Mucosa of descending colon (tissue), 3 donors: ENCODE measurements at places on chromosomes 4 and X. TPM values are rescaled to one million over a fixed set of nuclear protein-coding genes. Genes with fewer than 3 reads are reported as not detected.

Gene GAGE12E
- total RNA-seq: not detected

Gene ODAPH
- not detected for total RNA-seq

Gene FRG2
- total RNA-seq: not detected

Gene CCDC149
- total RNA-seq: 23.7 TPM

Gene GPR50
- not detected for total RNA-seq

Gene CTAG1B
- not detected for total RNA-seq

Gene ACE2
- 23.1 TPM for total RNA-seq

Gene UCHL1
- 11.1 TPM for total RNA-seq

Gene UGT2B7
- 6.0 TPM for total RNA-seq

Gene TLR7
- total RNA-seq: 0.72 TPM

Gene HSFX3
- not detected for total RNA-seq

Gene ZNF711
- total RNA-seq: 2.1 TPM

Gene DSPP
- not detected for total RNA-seq

Gene FAM149A
- 18.4 TPM for total RNA-seq

Gene SHROOM2
- total RNA-seq: 11.5 TPM

Gene NPY1R
- total RNA-seq: 2.8 TPM

Gene RRAGB
- total RNA-seq: 11.3 TPM

Gene CSAG2
- total RNA-seq: not detected

Gene CXCL9
- 0.75 TPM for total RNA-seq

Gene ATOH1
- total RNA-seq: 75.1 TPM

Gene CWH43
- 18.3 TPM for total RNA-seq

Gene OPN1MW2
- total RNA-seq: not detected

Gene PPM1K
- total RNA-seq: 12.8 TPM

Gene PTPN13
- 2.9 TPM for total RNA-seq
